ENCODE measurements at places on chromosomes 12 and 14.

DNA sequence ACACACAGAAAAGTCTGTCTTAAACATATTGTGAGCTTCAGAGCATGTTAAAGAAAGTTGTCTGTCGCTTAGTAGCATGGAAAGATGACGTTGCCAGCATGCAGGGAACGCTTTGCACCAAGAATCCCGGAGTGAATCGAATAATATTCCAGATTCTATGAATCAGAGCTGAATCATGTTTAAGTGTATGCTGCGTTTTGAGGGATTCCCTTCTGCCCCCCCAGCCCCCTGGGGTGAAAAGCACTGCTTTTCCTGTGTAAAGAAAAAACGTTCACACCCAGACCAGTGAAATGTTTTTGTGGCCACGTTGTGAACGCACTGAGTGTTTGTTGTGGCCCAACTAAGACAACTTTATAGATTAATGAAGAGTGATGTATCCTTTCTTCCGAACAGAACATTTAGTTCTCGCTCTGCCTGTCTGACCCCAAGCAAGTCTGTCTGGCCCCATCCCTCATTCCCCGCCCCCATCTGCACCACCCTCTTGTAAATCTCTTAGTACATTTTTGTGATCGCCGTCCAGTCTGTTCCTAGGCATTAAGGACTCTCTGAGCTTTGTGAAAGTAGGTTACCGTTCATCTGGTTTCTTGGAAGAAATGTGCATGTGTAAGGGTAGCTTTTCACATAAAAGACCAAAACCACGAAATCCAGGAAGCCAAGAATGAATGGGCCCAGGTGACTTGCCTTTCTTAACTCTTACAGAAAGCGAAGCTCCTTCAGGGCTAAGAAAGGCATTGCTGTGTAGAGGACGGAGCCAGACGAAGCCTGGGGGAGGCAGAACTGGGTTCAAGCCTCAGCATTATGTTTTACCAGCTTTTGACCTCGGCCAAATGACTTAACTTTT lies 103.0 kb downstream of the SAMD4A start:
- no peak for DNase-seq

- DNase-seq = no peak
Observed at GRCh38 chr14:59983048-59983447, 63.1 kb downstream of the LRRC9 start.

DNA sequence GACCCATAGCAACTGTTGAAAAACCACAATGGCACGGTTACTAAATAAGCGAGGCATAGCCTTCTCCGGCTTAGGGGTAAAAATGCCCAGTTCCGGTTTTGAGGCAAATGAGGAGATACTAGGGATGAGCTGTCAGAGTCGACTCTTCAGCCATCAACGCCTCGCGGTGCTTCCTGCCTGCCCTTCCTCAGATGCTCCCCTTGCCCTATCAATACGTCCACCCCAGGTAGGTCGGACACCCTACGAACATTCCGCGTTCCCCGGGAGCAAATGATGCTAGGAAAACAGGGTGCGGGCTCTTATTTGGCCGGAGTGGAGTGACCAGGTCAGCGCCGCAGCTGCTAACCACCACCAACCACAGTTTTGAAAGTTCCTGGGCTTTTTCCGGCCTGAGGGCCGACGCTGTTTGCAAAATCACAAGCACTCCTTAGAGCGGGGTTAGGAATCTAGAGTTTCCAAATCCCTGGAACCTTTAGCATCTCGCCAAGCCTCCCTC lies 1.2 kb downstream of the SRSF9 start:
- DNase-seq = no peak

GRCh38 chr12:27163048-27163715 lies 80.8 kb upstream of the C12orf71 start:
- no peak for DNase-seq

GRCh38 chr12:132422381-132423043 lies 67.4 kb upstream of the FBRSL1 start:
- DNase-seq = no peak

Measured in occipital lobe (tissue), 3 donors.